HAP-1 (cell line): ENCODE measurements at places on chromosomes 6 and 20.

DNA sequence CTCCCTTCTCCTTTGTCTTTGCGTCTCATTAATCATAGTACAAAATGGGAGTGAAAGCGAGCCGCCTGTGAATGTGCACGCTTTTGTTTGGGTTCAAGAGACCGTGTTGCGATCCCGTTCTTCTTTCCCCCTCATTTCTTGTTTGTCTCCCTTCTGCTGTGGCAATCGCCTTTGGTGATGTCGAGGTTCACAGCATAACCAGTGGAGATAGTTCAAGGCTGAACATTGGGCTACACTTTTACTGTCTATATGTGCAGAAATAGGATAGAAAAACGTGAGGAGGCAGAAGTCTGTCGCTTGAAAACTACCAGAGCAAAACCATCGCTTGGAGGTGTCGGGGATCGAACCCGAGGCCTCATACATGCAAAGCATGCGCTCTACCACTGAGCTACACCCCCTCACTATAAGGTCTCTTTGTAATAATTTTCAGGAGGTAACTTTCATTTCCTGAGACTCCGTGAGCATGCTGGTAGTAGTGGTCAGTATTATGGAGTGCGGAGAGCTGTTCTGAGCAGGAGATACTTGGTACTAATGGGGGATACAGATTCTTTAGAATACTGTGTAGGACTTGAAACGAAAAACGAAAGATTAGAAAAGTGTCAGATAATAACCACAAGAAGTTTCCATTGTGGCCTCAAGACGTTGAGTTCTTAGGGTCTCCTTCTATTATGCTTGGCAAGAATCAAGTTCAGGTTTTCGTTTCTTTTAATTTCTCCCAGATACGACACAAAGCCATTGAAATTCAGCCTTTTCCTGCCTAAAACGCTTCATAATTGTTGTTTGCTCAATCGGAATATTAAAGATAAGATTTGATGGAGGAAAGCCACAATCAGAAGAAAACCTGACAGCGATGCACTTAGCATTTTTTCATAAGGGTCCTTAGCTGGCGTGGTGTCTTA, 106.6 kb downstream of the TRIM27 start:
- peak; percentile 88 for DNase-seq

DNA sequence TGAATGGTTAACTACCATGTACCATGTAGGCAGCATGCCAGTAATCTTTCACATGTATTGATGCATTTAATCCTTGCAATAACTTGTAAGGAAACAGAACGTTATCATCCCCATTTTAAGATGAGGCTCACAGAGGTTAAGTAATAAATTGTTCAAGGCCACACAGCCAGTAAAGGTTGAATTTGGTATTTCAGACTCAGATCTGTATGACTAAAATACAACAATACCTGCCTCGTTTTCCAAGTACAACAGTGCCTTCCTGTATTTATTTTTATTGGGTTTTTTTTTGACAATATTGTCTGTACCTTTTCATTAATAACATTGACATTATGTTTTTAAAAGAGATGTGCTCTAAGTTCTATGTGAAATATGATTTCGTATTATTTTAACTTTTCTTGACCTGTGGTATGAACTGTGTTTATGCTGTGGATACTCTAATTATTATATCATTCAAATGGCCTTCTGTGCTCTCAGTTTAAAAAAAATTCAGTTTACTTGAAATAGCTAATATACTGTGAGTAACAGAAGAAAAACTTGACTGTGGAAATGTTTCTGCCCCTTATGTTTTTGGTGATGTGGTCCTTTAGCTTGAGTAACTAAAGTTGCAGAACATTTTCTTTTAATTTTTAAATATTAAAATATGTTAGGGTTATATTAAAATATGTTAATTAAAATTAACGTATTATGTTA, 39.7 kb downstream of the XRN2 start:
- DNase-seq = no peak

- DNase-seq = no peak
Measured at GRCh38 chr20:16554766-16555543, 18.3 kb downstream of the KIF16B start.

- DNase-seq = no peak
Measured at GRCh38 chr20:5947276-5947675, 3.1 kb downstream of the TRMT6 start.

- DNase-seq = no peak
Measured at GRCh38 chr6:32854376-32855178, 585 bp downstream of the PSMB9 start.

- peak; percentile 92 for DNase-seq
Measured at GRCh38 chr6:129774697-129775447, 64.9 kb upstream of the ARHGAP18 start.

DNA sequence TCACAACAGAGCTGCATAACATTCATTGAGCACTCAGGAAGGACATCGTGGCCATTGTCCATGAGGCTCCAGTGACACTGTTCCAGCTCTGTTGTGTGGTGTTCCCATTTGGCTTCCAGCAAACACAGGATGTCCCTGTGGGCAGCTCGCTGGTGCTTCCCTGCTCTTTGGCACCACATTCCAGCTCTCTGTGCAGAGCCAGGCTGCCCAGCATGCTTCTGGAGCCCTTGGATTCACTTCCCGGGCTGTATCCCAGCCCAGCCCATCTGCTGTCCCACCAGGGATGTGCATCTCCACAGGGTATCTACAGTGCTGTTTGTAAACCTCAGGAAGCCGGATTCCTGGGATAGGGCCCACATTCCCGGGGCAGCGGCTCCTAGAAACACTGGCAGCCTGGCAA, 57.2 kb downstream of the CTCFL start:
- no peak for DNase-seq

GRCh38 chr6:138204792-138205384, 13.4 kb downstream of the PBOV1 start:
- DNase-seq = no peak

- DNase-seq = no peak
Measured at GRCh38 chr20:39270837-39271604, 308.9 kb downstream of the DHX35 start.

- DNase-seq = no peak
Measured at GRCh38 chr6:16359563-16359962, 121.2 kb downstream of the GMPR start.

DNA sequence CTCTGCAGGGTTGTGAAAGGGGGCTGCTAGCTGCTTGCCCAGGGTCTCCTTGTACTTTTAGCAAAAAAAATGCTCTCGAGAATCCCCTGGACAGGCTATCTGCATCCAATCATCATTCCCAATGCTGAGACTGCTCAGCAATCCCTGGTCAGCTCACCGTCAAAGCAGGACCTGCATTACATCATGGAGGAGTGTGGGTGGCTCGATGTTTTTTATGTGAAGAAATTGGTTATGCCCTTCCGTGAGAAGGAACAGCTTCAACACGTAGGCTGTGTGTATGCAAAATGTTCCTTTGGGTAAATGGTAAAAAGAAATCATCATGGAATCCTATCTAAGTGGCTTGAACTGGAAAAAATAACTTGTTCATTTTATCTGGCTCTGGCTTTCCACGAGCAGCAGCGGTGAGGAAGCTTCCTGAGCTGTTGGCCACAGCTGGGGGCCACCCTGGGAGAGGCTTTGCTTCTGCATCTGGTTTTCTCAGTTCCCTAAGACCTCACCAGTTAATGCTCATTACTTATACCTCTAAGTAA, 111.4 kb downstream of the FYN start:
- no peak for DNase-seq

GRCh38 chr6:136822046-136822375, 381 bp upstream of the PEX7 start:
- DNase-seq = no peak
